ENCODE measurements at places on chromosomes 16 and 17.

- DNase-seq = no peak
These were observed 21.1 kb downstream of the EIF4A3 start for GRCh38 chr17:80125656-80126448.

DNA sequence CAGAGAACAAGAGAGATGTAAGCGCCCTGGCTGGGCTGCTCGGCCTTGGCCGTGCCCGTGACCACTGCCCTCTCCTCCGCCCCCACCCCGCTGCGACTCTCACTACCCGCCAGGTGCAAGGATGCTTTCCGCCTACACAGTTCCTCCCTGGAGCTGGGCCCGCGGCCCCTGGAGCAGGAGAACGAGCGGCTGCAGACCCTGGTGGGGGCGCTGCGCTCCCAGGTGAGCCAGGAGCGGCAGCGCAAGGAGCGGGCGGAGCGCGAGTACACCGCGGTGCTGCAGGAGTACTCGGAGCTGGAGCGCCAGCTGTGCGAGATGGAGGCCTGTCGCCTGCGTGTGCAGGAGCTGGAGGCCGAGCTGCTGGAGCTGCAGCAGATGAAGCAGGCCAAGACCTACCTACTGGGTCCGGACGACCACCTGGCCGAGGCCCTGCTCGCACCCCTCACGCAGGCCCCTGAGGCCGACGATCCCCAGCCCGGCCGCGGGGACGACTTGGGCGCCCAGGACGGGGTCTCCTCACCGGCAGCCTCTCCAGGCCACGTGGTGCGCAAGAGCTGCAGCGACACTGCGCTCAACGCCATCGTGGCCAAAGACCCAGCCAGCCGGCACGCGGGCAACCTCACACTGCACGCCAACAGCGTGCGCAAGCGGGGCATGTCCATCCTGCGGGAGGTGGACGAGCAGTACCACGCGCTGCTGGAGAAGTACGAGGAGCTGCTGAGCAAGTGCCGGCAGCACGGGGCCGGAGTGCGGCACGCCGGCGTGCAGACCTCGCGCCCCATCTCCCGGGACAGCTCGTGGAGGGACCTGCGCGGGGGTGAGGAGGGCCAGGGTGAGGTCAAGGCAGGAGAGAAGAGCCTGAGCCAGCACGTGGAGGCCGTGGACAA is 9.2 kb upstream of the MRPL58 start:
- DNase-seq = no peak

- DNase-seq = peak; percentile 30
These were observed 1.4 kb downstream of the SYNRG start for GRCh38 chr17:37607637-37608331.

DNA sequence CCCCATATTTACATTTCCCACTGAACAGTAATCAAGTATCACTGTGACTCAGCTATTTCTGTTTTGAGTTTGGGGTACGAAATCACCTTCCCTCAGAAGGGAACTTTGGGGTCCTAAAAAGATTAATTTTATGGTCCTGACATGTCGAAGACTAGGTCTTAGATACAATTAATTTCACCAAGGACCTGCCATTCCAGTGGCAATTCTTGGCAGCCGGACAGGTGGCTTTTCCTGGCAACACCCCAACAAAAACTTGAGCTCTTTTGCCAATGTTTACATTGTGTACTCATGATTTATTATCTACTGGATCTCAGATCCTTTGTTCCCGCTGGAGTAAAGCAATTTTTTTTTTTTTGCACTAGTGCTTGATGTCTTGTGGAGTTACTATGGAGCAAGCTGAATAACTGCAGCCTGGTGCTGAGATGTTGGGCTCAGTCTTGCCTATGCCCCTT is 14.4 kb downstream of the SLFN5 start:
- no peak for DNase-seq

Measured in activated CD4-positive, alpha-beta memory T cell treated with anti-CD3 and anti-CD28 coated beads for 36 hours (primary cell).